Stimulated activated CD4-positive, alpha-beta T cell treated with anti-CD3 and anti-CD28 coated beads, Interleukin-1b, Interleukin-23, amount 100 ng/mL, for 4 hours (primary cell): ENCODE measurements at places on chromosomes 6 and 20.

DNA sequence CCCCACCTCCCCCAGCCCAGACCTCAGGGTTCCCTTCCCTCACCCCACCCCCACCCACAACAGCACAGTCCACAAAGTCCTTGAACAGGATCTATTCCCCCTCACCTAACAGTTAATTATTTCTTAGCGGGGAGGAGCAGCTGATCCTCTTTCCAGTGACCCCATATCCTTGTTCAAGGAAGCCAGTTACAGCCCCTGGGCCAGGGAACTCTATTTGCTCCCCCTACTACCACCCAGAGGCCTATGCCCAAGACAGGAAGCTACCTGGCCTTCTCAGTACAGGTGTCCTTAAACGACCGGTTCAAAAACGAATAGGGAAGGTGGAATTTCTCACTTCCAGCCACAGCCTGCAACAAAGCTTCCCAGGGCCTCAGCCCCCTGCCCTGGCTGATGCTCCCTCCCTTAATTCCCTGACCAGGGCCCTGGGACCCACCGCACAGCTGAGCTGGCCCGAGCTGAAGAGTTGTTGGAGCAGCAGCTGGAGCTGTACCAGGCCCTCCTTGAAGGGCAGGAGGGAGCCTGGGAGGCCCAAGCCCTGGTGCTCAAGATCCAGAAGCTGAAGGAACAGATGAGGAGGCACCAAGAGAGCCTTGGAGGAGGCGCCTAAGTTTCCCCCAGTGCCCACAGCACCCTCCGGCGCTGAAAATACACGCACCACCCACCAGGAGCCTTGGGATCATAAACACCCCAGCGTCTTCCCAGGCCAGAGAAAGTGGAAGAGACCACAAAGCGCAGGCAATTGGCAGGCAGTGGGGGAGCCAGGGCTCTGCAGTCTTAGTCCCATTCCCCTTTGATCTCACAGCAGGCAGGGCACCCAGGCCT is 778 bp downstream of the MCCD1 start:
- no peak for DNase-seq

GRCh38 chr6:33320315-33321181 is 3.0 kb upstream of the ZBTB22 start:
- DNase-seq: no peak

DNA sequence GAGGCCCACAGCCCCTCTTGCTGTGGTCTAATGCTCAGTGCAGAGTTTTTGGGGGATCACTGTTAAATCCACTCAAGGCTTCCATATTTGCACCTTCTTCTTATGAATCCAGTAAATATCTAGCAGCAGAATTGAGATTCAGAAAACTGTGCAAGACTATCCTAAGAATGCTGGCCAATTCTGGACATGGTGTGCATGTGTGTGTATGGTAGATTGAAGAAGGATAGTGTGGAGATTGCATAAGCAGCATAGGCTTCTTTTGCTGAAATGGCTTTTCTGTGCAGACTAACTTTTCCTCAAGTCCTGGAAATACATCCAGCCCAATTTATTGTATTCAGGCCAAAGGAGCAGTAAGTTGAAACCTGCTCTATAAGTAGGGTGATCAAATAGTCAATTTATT is 39.7 kb downstream of the FBXO9 start:
- no peak for DNase-seq

GRCh38 chr20:10853176-10853575 is 179.4 kb upstream of the JAG1 start:
- DNase-seq: no peak

DNA sequence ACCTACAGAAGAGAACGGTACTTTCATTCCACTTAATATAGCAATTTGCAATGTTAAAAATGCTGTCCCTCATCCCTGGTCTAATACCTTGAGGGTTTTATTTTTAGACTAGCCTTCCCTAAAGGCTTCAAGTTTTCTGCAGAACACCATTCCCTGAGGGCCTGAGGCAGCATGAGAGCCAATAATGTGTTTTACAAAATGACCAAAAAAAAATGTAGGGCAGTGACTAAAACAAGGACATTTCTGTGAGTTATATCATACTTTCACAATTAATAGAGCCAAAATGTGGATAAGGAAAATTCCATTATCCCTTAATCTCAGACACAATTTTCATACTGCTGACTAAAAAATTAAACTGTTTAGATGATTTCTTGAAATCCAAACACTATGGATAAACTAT is 22.7 kb downstream of the GPR63 start:
- DNase-seq: no peak

DNA sequence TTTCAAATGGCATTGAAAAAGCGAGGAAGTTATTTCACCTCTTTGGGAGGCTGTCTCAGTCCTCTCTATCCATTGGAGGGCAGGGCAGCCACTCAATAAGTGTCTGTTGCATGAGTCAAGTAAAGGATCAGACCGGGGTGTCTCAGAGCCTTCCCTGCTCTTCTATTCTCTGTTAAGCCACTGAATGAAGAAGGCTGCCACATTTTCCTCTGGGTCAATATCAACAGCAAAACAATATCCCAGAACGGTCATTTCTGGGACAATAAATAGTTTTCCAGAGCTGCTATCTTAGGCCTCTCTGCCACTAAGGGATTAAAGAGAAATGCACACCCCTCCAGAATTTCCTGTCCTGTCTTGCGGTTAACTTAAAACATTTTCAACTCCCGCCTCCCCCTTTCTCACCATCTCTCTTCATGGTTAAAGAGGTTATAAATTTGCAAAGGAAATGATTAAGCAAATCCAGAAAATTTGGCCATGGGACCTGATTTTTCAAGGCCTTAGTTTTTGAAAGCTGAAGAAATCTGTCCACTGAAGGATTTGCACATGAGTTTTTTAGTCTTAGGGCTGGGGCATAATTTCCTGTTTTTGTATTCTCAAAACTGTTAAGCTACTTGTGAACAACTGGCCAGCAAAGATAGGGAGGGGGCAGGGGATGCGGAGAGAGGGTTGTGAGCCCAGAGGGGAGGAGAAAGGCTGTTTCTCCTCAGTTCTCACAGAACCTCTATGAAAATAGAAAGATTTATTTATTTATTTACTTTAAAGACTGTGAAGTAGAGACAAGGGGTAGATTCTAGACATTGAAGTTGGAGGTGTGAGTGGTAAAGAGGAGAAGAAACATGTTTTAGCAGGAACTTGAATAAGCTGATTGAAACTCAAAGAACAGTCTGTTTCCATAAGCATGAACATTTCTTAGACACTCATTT is 135.7 kb downstream of the BCAS1 start:
- no peak for DNase-seq

DNA sequence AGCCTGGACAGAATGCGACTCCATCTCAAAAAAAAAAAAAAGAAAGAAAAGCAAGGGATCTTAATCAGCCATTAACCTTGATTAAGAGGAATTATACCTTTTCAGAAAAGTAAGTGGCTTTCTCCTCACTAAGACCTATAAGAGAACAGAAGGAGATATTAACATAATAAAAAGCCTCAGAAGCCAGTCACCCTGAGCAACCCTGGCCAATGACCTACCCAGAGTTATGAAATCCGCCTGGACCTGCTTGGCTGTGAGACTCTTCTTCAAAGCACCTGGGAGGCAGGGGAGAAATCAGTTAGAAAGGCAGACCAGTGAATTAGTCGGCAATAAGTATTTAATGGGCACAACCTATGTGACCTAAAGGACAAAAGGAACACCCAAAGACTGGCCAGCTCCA is 32.7 kb upstream of the C20orf203 start:
- no peak for DNase-seq

GRCh38 chr6:56875961-56876360 is 78.9 kb upstream of the BEND6 start:
- no peak for DNase-seq

DNA sequence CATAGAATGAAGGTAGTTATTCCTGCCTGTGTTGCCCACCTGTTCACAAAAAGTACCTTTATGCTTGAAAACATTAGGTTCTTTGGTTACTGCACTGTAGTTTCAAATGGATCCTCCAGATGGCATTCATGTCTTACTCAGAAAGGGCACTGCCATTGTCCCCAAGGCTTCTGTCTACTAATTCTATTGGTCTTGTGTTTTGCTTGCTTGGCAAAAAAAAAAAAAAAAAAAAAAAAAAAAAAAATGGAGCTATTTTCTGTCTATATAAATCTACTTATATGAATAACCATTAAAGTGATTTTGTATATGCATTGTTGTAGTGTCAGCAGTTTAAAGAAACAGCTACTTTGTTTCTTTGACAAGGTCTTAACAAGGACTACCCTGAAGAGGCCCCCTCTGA is 12.7 kb upstream of the EFHC1 start:
- DNase-seq: no peak

DNA sequence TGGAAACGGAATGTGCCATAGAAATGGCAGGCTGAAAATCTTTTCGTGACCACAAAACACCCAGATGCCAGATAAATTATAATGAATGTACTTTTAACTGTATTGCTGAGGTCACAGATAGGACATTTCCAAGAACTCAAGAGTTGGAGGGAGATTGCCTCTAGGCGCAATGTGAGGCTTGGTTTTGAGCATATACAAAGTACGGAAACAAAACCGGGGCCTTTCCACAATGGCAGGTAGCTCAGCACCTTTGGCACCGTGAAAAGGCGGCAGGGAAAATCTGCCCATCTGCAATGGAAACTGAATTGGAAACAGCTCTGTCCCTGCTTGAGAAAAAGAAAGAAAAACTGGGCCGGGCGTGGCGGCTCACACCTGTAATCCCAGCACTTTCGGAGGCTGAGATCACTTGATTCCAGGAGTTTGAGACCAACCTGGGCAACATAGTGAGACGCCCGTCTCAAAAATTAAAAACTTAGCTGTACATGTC is 10.5 kb upstream of the C20orf144 start:
- DNase-seq: no peak

DNA sequence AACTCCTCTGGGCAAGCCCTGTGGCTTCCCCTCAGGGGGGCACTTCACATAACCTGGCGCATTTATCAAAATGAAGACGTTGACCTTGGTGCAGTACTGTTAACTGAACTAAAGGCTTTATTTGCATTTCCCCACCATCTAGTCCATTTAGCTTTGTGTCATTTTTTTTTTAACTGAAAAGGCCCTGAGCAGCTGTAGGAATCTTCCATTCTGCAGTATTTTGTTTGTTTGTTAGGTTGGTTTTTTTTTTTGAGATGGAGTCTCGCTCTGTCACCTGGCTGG is 10.7 kb downstream of the TMEM181 start:
- no peak for DNase-seq

GRCh38 chr20:33309631-33310030 is 26.6 kb downstream of the BPIFB1 start:
- DNase-seq: no peak

GRCh38 chr20:48180024-48180423 is 394.7 kb upstream of the SULF2 start:
- DNase-seq: no peak

DNA sequence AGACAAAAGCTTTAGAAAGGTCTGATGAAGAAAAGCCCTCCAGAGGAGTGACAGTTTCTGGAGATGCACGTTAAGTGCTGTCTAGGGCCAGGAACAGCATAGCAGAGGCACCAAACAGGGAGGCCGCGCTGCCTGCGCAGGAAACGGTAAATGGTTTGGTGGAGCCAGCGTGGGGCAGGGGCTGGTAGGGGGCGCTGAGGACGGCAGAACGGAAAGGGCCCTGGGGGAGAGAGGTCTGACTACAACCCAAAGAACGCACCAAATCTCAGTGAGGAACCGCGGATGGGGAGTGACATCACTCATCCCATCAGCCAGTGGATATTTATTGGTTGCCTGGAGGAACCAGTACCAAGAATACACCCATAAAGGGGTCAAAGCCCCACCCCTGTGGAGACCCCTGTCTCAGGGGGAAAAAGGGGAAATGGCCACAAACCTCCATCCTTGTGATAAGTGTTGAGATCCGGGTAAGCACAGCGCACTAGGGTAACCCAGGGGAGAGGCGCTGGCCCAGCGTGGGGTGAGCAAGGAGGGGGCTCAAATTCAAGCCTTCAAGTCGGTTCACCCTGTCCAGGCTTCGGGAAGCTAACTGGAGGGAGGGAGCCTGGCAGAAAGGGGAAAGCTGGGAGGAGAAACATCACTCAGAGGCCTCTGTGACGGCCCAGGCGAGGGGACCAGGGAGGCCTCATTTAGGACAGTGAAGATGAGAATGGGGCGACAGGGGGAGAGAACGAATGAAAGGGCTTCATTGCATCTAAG is 249.2 kb upstream of the QKI start:
- no peak for DNase-seq

- DNase-seq: no peak
These were observed 145.8 kb upstream of the SNX9 start for GRCh38 chr6:157677235-157677634.

- no peak for DNase-seq
These were observed 177.3 kb downstream of the CDKAL1 start for GRCh38 chr6:20711518-20711917.

DNA sequence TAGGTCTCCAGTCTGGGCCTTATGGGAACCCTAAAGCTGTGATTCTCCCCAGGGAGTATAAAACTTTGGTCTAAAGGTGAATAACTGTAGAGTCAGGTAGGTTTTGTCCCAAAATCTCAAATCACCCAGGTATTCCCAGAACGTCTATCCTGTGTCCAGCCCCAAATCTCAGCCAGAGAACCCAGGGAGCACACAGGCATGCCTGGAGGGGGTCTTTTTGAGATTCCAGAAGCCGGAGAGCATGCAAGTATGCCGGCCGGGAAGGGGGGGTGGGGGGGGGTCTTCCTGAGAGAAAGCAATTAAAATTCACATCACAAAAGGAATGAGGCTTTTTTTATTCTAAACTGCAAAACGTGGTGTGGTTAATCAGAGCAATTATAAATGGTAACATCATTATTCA is 210.0 kb downstream of the PTPRT start:
- DNase-seq: no peak

DNA sequence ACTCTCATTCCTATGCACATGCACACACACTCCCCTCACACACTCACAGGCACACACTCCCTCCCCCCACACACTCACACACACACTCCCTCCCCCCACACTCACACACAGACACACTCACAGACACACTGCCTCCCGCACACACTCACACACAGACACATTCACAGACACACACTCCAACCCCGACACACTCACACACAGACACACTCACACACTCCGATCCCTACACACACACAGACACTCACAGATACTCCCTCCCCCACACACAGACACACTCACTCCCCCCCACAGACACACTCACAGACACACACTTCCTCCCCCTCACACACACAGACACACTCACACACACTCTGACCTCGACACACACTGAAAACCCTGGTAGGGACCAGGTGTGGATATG is 176.2 kb downstream of the TFAP2C start:
- no peak for DNase-seq

DNA sequence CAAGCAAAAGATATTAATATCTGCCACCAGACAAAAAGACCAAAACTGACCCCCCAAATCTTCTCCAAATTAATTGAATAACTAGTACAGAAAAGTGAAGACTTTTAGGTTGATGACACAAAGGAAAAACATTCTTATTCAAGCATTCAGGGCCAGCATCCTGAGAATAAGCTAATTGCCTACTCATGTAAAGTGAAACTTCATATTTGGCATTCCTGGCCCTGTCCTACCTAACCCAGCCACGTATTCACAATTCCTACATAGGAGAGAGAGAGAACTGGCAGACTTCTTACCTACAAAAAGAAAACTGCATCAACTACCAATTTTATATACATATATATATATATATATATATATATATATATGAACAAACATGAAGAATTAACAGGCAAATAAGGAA is 4.9 kb upstream of the ASCC3 start:
- DNase-seq: no peak
